NCI-H526 (cell line): ENCODE measurements at places on chromosomes 6 and 20.
A peak's percentile ranks its signal among the peaks of the same experiment; 100 is the strongest.

DNA sequence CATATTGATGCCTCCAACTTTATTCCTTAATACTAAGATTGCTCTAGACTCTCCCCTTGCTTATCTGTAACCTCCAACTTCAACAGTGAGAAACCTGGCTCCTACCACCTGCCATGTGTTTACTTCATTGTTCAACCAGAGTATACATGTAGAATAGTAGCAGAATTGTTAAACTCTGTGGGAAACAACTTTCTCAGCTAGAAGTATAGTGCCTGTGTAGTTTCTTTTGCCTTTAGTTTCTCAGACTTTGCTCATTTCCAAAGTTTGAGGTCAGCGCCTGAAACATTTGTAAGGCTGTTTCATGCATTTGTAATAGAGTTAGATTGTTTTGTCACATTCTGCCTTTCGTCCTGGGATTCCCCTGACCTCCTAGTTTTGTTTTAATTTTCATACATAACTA is 34.9 kb upstream of the HECA start:
- no peak for DNase-seq

- DNase-seq = no peak
Observed at GRCh38 chr20:5989539-5989938, 39.1 kb downstream of the MCM8 start.

DNA sequence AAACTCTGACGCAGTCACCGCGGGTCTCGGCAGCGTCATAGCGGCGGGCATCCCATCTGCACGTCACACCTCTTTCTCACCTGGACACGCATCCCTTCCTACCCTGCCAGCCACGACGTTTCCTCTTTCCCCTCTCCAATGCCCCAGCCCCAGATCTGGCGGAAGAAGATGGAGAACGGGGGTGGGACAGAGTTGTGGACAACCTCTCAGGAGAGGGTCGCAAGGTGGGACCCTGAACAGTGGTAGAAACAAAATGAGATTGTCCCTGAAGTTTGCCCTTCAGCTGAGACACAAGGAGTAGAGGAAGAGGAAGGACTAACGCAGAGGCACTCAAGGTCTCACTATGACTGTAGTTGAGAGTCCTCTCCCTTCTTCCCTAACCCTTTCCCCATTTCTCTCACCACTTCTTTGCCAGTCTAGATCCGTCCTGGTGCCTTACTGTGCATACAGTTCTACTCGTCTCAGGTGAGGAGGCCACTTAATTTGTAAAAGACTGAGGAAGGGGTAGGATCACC is 562 bp downstream of the TRIM39 start:
- DNase-seq = no peak

GRCh38 chr6:17206566-17207072 is 74.5 kb upstream of the RBM24 start:
- no peak for DNase-seq

DNA sequence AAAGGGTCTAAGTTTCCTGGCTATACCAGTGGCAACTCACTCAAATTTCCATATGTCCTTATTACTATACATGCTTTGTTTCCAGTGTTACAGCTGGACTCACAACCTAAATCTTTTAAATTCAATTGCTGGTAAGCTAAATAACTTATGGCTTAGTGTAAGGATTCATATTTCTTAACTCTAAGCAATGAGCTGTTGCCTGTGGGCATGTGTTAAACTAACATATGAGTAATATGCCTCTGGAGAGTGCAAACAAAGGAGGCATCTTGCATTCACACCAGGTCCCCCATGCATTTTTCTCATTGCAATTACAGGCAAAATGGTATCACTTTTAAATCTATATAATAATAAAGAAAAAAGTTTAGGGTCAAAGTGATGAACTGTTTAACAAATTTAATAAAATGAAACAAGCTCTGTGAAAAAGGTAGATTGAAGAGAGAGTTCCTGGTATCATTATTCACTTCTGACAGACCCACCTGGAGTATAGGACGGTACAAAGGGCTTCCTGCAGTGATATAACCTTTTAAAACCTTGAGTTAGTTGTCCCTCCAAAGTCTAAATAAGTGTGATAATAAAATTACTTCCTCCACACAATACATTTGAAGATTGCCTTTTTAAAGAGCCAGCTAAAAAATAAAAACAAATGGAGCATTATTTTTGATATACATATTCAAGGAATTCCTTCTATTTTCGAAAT is 57.6 kb upstream of the HMGCLL1 start:
- peak; percentile 3 for DNase-seq

DNA sequence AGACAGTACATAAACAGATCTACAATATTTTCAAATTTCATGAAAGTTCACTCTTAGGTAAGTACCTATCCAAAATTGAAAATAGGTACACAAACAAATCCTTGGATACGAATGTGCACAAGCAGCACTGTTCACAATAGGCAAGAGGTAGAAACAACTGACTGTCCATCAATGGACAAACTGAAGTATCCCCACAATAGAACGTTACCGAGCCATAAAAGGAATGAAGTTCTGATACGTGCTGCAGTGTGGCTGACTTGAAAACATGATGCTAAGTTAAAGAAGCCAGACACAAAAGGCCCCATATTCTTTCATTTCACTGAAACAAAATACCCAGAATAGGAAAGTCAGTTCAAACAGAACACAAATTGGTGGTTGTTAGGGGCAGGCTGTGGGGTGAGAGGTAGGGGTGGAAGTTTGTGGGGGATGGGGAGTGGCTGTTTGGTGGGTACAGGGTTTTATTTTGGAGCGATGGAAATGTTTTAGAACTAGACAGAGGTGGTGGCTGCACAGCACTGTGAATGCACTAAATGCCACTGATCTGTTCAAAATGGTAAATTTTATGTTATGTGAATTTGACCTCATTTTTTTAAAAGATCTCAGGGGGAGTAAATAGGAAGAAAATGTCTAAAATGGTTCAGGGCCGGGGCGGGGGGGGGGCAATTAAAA is 89.5 kb downstream of the ZMYND8 start:
- DNase-seq = no peak

- no peak for DNase-seq
Observed at GRCh38 chr6:167870321-167870720, 43.6 kb downstream of the AFDN start.

- no peak for DNase-seq
Observed at GRCh38 chr20:719068-719467, 43.5 kb upstream of the SCRT2 start.

- no peak for DNase-seq
Observed at GRCh38 chr6:163893609-163894189, 479.2 kb downstream of the QKI start.

DNA sequence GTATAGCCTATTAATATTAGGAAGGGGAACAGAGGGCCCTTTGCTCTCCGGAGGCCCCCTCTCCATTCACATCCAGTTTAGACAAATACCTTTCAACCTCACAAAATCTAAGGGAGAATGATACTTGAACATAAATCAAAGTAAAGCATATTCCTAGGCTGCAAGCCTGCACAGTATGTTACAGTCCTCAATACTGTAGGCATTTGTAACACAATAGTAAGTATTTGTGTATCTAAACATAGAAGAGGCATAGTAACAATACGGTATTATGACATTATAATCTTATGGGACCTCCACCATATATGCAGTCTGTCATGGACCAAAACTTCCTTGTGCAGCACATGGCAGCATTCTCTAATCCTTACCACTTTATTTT is 2.3 kb upstream of the TREM1 start:
- DNase-seq = no peak
